AG04450 (cell line): ENCODE measurements at places on chromosomes 16 and 17.

DNA sequence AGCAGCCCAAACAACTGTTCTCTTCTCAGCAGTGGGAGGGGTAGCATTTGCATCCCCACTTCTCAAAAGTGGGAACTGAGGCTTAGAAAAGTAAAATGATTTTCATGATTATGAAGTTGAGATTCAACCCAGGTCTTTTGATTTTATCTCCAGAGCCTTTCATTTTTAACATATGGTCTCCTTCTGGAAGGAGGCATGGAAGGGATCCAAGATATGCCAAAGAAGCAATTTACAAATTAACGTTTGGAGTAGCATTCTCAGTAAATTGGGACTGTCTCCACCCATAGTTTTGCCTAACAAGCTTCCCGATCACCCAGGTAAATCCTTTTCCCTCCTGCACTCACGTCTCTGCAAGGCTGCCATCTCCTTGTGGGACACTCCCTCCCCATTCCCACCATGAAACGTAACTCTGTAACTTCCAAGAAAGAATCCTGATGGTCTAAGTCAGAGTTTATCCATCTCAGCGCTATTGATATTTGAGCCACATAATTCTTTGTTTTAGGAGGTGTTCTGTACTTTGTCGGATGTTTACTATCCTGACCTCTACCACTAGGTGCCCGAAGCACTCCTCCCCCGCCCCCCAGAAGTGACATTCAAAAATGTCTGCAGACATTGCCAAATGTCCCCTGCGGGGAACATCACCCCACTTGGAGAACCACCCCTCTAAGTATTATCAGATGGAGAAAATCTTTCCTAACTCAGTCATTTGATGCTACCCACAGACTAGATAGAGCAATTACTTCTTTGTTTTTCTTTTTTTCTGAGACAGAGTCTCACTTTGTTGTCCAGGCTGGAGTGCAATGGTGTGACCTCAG, 32.9 kb upstream of the NFAT5 start:
- DNase-seq = no peak

- no peak for DNase-seq
Measured at GRCh38 chr16:47949714-47950113, 206.1 kb downstream of the ABCC12 start.

GRCh38 chr17:4072487-4073157, 70.2 kb downstream of the ZZEF1 start:
- peak; percentile 67 for DNase-seq

DNA sequence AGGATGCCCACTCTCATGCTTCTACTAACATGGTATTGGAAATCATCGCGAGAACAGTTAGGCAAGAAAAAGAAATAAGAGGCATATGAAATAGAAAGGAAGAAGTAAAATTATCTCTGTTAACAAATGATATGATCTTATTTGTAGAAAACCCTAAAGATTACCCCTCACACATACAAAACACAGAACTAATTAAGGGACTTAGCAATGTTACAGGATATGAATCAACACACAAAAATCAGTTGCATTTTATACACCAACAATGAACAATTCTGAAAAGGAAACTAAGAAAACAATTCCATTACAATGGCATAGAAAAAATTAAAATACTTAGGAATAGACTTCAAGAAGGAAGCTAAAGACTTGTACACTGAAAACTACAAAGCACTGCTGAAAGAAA, 2.7 kb upstream of the CAPNS2 start:
- no peak for DNase-seq

DNA sequence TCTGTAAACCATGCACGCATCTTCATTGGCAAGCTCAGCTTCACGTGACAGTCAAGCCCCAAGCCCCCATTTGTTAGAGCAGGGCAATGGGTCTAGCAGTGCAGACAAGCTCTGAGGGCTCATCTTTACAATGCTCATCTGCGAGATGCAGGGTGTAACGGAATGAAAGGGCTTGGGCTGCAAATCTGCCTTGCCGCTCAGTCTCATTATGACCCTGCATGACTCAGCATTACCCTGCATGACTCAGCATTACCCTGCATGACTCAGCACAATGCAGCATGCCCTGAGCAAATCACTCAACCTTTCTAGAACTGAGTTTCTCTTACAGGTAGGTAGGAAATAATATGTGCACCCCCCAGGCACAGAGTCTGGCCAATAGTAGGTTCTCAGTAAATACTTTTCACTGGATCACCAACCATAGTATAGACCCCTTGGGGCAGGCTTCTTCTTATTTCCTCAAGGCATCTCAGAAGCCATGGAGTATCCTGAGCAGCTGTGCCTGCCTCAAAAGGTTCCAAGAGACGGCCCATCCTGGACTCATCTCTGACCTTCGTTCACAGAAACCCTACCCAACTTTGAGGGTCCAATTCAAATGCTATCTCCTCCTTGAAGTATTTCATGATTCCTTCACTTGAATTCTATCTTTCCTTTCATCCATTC, 391.3 kb upstream of the CDH5 start:
- peak; percentile 50 for DNase-seq

- DNase-seq = peak; percentile 16
Measured at GRCh38 chr17:42180922-42181850, at the start of gene KCNH4. KCNH4 (minus strand) TSS chr17:42181142; CDS start chr17:42180945, 197 bp downstream.

GRCh38 chr17:67800495-67800928, 24.8 kb upstream of the BPTF start:
- DNase-seq = peak; percentile 26

- peak; percentile 13 for DNase-seq
Measured at GRCh38 chr17:68200689-68201417, 47.0 kb upstream of the AMZ2 start.

GRCh38 chr16:8869212-8869987, 594 bp upstream of the CARHSP1 start:
- no peak for DNase-seq

DNA sequence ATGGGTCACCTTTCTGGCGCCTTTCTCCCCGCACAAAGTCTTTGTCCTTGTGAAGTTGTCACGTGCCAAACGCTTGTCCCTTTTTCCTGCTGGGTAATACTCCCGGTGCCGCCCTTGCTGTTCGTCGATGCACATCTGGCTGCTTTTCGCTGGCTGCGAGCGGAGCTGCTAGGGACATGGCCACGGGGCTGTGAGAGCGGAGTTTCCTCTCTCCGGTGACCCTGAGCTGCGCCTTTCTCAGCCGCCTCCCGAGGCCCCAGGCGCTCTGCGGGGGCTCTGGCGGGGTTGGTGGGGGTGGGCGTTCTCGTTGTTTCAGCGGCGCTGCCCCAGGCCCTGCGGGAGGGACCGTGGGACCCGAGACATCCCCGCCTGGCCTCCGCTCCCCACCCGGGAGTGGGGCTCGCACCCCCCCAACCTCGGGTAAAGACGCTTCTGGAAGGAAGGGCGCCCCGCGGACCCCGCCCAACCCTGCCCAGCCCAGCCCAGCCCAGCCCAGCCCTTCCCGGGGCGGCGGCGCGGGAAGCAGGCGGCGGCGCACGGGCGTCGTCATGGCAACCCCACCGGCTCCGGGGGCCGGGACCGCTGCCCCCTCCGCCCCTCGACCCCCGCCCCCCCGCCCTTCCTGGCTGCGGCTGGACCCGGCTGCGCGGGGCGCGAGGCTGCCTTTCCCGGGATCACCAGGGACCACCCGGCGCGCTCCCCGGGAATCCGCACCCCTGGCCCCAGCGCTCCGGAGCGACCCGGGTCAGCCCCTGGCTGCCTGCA, 12.3 kb downstream of the CHMP6 start:
- DNase-seq = no peak

DNA sequence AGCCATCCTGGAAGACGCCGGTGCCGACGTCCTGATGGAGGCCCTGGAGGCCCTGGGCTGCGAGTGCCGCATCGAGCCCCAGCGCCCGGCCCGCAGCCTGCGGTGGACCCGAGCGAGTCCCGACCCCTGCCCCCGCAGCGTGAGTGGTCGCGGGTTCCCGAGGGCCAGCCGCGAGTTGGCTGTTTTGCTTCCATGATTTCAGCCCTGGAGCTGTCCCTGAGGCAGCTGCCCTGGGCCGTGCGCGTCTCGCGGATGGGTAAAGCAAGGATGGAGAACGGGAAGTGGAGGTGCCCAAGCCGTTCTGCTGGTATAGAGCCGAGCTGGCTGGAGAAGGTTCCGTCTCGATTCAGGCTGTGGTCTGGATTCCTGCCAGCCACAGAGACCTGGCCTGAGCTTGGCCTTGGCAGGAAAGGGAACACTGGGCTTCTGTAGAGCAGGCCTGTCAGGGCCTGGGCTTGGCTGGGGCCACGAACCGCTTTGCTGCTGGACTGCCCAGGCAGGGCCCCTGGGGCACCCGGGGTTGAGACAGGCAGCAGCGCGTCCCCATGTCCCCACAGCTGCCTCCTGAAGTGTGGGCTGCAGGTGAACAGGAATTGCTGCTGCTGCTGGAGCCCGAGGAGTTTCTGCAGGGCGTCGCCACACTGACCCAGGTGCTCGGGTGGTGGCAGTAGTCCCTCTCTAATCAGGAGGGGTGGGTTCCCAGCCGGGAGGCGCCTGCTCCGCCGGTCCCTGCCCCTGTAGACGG, 941 bp upstream of the MRPS34 start:
- DNase-seq = no peak
